ENCODE measurements at places on chromosomes 6 and 20.
A peak's percentile ranks its signal among the peaks of the same experiment; 100 is the strongest.

DNA sequence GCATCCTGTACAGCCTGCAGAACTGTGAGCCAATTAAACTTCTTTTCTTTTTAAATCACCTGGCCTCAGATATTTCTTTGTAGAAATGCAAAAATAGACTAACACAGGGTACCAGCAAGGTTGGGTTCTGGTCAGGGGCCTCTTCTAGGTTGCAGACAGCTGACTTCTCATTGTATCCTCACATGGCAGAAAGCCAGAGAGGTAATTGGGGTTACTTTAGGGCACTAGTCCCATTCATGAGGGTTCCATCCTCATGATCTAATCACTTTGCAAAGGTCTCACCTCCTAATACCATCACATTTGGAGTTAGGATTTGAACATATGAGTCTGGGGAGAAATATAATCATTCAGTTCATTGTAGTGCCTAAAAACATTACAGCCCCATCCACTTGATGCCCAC lies 101.5 kb downstream of the LCA5 start:
- H3K4me3 ChIP-seq: no peak overlapping the region
- no peak for DNase-seq
- no peak overlapping the region for H3K27ac ChIP-seq
- no peaks in the 10 kb centered on the region for H3K36me3 ChIP-seq
- no peaks in the 10 kb centered on the region for H3K4me1 ChIP-seq

- peaks cover 12% of the 10 kb centered on the region for H3K36me3 ChIP-seq
- peaks cover 15% of the 10 kb centered on the region for H3K4me1 ChIP-seq
- H3K27ac ChIP-seq: peak overlapping the region; percentile 98
- H3K27me3 ChIP-seq: no peaks in the 10 kb centered on the region
- H3K4me3 ChIP-seq: peak overlapping the region; percentile 46
Measured at GRCh38 chr20:31572042-31572700, 32.9 kb upstream of the ID1 start.

DNA sequence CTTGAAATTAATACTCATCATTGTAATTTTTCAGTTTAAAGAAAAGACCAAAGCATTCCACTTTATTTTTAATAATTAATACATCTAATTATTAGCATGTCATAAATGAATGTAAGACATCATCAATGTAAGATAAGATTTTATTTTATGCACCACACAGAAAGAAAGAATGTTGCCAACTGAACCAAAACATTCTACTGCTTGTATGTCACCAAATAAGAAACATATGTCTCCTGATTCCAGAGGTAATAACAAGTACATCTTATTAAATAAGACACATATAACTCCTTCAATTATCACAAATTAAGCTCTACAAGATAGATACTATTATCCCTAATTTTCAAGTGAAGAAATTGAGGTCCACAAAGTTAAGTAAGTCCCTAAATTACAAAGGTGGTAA lies 189.5 kb downstream of the GMDS start:
- H3K4me3 ChIP-seq: no peak overlapping the region
- no peaks in the 10 kb centered on the region for H3K4me1 ChIP-seq
- H3K27me3 ChIP-seq: no peaks in the 10 kb centered on the region
- no peak for DNase-seq
- no peaks in the 10 kb centered on the region for H3K36me3 ChIP-seq
- no peak overlapping the region for H3K27ac ChIP-seq

DNA sequence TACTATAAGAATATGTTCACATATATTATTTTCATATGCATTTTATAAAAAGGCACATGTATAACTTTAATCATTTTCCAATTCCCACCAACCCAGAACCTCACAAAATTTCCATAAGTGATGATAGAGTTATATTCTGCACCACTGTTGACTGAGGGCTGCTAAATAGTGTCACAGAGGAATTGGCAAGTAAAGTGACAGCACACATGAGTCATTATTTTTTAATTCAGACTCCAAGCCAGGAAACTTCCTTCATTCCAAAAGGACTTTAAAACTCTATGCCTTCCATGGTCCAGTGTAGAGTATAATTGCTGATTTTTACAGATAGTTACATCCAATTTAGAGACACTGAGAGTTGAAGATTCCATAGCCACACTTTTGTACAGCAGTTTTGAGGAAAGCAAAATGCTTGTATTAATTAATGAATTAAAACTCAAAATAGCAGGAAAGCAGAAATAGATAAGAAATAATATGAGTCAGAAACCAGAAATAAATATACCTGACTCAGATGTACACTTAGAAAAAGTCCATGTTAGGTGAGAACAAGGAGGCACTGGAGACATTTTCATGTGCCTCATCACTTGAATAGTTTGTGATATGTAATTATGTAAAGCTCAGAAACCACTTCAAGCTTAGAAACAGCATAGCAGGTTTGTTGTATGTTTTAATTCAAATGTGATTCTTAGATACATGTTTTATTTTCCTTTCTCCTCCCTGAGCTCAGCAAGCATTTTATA lies 425.2 kb upstream of the OPRM1 start:
- H3K4me3 ChIP-seq: no peak overlapping the region
- H3K36me3 ChIP-seq: no peaks in the 10 kb centered on the region
- H3K4me1 ChIP-seq: no peaks in the 10 kb centered on the region
- H3K27ac ChIP-seq: no peak overlapping the region

DNA sequence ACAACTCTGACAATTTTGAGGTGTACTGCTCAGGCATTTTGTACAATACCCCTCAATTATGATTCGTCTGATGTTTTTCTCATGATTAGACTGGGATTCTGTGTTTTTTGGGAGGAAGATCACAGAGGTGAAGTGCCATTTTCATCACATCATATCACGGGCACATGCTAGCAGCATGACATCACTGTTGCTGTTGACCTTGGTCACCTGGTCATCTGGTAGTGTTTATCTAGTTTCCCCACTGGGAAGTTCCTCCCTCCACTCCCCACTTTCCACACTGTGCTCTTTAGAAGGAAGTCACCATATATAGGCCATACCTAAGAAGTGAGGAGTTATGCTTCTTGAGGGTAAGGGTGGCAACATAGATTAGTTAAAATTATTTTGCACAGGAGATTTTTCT lies 20.8 kb downstream of the GCM2 start:
- H3K4me3 ChIP-seq: no peak overlapping the region
- no peaks in the 10 kb centered on the region for H3K27me3 ChIP-seq
- H3K4me1 ChIP-seq: no peaks in the 10 kb centered on the region
- no peak for DNase-seq
- H3K36me3 ChIP-seq: no peaks in the 10 kb centered on the region

DNA sequence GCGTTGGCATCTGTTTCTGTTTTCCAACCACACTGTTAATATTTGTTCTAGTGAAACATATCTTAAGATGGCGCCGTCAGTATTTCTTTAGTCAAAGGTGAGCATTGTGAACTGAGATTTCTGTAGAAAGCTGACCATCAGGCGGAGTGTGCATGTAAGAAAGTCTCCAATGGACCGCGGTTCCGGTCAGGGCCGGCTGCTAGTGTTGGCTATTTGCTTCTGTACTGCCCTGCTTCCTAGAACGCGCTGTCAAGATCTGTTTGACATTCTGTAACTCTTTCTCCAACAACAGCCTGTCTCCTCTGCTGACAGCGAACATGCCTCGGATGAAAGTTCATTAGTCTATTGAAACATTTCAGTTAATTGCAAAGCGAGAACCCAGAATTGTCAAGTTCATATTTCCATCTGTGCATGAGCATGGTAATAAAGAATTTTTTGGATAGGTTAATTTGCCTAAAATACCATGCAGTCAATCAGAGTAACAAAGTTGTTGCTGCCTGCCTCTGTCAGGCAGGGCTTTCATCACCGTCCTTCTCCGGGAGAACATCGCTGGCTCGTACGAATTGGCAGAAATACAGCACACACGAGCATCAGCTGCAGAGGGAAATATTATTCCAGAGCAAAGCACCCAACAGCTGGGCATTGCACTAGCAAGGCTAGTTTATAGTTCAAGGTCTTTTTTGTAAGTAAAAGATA lies 369.1 kb downstream of the CDH4 start:
- H3K36me3 ChIP-seq: no peaks in the 10 kb centered on the region
- no peak overlapping the region for H3K27ac ChIP-seq
- no peak for DNase-seq

- peaks cover 33% of the 10 kb centered on the region for H3K27me3 ChIP-seq
- no peaks in the 10 kb centered on the region for H3K36me3 ChIP-seq
- no peaks in the 10 kb centered on the region for H3K4me1 ChIP-seq
- H3K4me3 ChIP-seq: no peak overlapping the region
- H3K27ac ChIP-seq: no peak overlapping the region
- no peak for DNase-seq
Measured at GRCh38 chr20:57263801-57264792, 2.3 kb downstream of the BMP7 start.

- H3K27ac ChIP-seq: no peak overlapping the region
- DNase-seq: peak; percentile 75
- no peaks in the 10 kb centered on the region for H3K36me3 ChIP-seq
- H3K27me3 ChIP-seq: no peaks in the 10 kb centered on the region
- H3K4me3 ChIP-seq: no peak overlapping the region
- H3K4me1 ChIP-seq: no peaks in the 10 kb centered on the region
Measured at GRCh38 chr6:87436435-87436834, 28.7 kb downstream of the CFAP206 start.

- peak; percentile 87 for DNase-seq
- H3K27ac ChIP-seq: no peak overlapping the region
- H3K4me1 ChIP-seq: peaks cover 14% of the 10 kb centered on the region
- H3K27me3 ChIP-seq: no peaks in the 10 kb centered on the region
Measured at GRCh38 chr20:34065260-34065659, 46.8 kb downstream of the EIF2S2 start.
